ENCODE measurements at places on chromosomes 7 and 10.

GRCh38 chr10:76111986-76112825, 680.8 kb downstream of the LRMDA start:
- DNase-seq, result no peak

- no peak for DNase-seq
Measured at GRCh38 chr10:113169853-113170460, 219.9 kb downstream of the TCF7L2 start.

DNA sequence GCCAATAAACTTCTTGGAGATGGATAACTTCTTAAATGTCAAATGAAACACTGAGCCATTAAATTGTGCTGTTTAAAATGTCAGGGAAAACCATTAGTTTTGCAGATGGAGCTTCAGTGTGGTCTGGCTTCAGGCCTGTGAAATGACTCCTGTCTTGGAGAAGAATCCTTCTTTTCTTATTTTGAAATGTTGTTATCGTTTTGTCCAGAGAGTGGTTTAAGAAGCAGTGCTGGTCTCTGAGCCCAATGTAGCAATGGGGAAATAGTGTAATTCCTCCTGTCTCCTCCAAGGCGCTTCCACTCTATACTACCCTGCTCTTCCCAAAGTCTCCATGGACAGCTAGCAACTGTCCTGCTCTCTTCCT, 177.6 kb downstream of the REEP3 start:
- no peak for DNase-seq

DNA sequence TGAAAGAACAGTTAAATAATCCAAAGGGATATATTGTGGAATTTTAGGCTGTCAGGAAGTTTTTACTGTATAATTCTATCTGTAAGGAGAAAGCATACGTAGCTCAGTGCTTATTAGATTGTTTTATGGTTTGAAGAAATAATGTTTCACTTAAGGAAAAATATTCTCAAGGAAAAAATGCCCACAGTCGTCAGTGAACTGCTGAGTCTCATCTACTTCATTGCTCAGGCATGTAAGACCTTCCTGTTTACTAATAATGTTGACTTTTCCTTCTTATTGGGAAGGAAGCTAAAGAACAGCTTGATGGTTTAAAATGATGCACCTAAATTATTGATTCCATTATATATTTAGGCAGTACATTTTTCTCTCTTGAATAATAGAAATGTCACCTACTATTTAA, 304.2 kb downstream of the SDK1 start:
- no peak for DNase-seq

DNA sequence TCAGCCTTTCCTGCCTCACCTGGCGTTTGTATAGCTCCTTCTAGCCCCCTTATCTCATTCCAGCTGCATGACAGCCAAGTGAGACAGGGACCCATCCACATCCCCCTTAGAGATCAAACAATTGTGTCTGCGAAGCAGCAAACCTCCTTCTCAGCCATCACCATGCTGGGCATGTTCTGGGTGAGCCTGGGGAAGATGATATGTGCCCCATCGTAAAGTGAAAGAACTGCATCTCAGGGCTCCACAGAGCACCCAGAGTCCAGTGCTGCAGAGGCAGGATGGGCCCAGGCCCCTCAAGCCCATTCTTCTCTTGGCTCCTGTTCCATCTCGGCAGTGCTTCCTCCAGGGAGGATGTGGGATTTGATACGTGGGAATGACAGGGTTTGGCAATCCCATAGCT, 43.2 kb downstream of the FIGNL1 start:
- no peak for DNase-seq

DNA sequence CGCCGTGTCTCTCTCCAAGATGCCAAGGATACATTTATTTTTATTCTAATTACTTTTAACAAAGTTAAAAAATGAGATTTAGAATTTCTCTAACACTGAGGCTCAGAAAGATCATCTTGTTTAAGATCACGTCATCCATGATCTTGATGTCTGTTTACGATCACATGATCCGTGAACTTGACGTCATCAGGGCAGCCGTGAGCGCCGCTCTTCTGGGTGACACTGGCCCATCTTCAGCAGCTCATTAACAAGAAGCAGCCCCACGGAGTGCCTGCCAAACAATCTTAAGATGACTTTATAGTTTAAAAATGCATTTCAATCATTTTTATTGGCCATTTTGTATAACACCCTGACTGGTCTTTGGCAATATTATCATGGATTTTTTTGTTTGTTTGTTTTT, 291.1 kb upstream of the PRKCQ start:
- DNase-seq, result no peak

GRCh38 chr7:36002900-36003299, 150.2 kb upstream of the EEPD1 start:
- no peak for DNase-seq

Measured in stimulated activated CD4-positive, alpha-beta T cell treated with anti-CD3 and anti-CD28 coated beads, Interleukin-15, amount 100 ng/mL, for 1 hour (primary cell).